ENCODE measurements at places on chromosomes 2 and 18. TPM values are rescaled to one million over a fixed set of nuclear protein-coding genes. Genes with fewer than 3 reads are reported as not detected.

- DNase-seq: peak; percentile 1
Measured at GRCh38 chr2:71935262-71935848, 212.3 kb downstream of the CYP26B1 start.

GRCh38 chr2:45904267-45904945 lies 252.9 kb downstream of the PRKCE start:
- DNase-seq: no peak

Gene SGPP2
- 0.03 TPM for polyA plus RNA-seq

Gene NYAP2
- polyA plus RNA-seq: not detected
